ENCODE measurements at places on chromosomes 5 and 9.

DNA sequence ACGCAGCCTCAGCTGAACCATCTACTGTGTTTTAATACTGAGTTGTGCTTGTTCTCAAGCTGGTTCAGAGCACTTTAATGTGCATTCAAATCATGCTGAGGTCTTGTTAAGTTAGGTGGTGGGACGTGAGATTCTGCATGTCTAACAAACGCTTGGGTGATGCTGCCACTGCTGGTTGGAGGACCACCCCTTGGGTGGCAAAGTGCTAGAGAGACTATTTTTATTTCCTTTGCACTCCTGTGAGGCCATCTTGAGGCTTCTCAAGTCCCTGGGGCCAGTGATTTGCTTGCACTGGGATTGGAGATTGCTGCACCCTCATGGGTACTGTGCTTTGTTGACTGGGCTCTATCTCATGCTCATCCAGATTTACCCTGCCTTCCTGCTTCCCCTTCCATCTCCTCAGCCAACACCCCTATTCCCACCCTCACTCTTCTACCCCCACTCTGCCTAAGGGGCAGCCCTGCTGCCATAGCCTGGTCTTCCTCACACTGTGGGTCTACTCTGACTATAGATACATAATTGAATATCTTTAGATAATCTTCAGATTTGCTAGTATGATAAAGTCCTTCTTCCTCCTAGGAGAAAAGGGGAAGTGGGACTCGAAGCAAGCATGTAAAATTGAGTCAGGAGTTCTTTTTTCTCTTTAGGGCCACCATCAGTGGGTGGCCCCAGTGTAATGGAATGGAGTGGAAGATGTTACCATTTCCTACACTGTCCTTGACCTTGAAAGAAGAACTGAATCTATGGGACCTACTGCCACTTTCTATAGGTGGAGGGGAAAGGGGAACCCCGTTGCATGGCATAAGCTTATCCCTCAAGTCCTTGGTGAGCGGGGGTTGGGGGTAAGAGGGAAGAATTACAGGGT lies 45.1 kb upstream of the SUB1 start:
- no peak for DNase-seq

- no peak for DNase-seq
These were observed 64.3 kb downstream of the MLLT3 start for GRCh38 chr9:20557890-20558565.

DNA sequence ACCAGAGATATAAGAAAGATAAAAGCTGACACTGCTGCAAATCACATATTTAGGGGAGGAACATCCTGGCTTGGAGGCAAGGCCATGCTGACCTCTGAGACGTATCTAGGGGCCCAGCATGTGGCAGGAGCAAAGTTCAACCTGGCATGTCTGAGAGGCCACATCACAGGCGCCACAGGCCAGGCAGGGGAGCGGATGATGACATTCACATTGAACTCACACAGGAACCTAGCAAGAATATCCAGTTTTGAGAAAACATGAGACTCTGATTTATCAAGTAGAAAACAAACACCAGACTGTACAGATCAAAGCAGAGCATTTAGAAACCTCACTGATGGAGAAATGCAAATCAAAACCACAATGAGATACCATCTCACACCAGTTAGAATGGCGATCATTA lies 64.2 kb upstream of the STK32A start:
- no peak for DNase-seq

- no peak for DNase-seq
These were observed 142.3 kb upstream of the ANKH start for GRCh38 chr5:15013654-15014463.

DNA sequence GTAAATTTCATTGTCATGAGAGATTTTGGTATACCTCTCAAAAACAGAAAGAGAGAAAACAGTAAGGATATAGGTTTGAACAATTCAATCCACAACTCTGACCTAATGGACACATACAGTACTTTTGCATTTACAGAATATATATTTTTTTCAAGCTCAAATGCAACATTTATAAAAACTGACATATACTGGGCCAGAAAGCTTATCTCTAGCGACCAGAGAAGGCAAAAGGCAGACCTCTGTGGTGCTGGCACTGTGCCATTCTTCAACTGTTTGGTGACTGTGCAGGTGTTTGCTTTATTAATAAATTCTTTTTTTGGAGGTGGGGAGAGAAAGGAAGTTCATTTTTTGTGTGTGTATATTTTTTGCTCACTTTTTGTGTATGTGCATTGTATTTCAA lies 6.0 kb upstream of the PLAC8L1 start:
- DNase-seq: peak; percentile 12

GRCh38 chr5:177528631-177529030 lies 11.9 kb upstream of the DDX41 start:
- no peak for DNase-seq

- no peak for DNase-seq
These were observed 85.3 kb upstream of the ADRB2 start for GRCh38 chr5:148740966-148741742.

DNA sequence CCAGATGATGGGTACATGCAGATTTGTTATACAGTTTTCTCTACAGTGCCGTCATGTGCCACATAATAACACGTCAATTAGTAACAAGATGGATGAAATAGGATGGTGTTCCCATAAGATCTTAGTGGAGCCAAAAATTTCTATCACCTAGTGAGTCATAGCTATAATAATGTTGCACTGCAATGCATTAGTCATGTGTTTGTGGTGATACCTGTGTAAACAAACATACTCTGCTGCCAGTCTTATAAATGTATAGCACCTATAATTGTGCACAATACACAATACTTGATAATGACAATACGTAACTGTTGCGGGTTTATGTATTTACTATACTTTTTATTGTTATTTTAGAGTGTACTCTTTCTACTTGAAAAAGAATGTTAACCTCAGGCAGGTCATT lies 865.4 kb downstream of the MAT2B start:
- DNase-seq: no peak

DNA sequence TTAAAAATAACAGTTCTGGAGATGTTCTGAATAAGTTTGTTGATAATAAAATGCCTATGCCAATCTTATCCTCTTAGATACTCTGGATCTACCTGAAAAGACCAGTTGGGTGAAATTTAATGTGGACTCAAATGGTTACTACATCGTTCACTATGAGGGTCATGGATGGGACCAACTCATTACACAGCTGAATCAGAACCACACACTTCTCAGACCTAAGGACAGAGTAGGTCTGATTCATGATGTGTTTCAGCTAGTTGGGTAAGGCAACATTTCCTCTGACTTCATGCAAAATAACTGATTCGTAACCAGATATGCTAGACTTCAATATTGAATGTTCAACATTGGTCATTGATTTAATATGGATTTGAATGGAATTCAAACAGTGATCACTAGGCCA lies 27.0 kb downstream of the ERAP2 start:
- DNase-seq: no peak

DNA sequence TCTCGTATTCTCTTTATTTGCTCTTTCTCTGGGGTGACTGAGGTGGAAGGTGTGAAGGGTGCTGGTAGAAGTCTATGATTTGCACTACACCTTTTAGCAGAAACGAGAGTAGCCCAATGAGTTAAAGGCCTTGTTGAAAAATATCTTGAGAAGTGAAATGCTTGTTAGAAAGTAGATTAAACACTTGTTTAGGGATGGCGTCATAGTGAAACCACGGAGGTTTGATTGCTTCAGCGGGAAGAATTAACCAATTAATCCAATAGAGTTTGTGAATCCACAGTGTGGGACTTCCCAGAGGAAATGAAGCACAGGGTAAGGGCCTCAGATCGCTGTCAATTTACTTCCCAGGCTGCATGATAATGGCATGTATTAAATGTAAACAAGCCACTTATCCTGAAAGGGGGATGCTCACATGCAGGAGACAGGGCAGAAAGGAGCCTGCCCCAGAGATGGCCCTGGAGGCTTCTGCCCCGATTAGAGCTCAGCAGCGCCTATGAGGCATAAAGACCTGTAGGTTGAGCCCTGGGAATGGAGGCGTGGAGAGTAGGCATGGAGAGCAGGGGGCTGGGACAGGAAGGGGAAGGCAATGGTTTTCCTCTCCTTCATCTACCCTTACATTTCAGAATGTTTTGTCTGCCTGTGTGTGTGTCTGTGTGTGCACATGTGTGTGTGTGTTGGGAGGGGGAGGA lies 1.5 kb downstream of the FAM170A start:
- DNase-seq: no peak

DNA sequence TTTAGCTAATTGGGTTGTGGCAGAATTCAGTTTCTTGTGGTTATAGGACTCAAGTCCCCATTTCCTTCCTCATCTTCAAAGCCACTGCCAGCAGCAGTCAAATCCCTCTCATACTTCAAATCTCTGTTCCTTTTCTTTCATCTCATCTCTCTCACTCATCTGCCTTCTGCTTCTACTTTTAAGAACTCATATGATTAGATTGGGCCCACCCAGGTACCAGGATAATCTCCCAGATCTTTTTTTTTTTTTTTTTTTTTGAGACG lies 8.0 kb upstream of the REEP5 start:
- no peak for DNase-seq

DNA sequence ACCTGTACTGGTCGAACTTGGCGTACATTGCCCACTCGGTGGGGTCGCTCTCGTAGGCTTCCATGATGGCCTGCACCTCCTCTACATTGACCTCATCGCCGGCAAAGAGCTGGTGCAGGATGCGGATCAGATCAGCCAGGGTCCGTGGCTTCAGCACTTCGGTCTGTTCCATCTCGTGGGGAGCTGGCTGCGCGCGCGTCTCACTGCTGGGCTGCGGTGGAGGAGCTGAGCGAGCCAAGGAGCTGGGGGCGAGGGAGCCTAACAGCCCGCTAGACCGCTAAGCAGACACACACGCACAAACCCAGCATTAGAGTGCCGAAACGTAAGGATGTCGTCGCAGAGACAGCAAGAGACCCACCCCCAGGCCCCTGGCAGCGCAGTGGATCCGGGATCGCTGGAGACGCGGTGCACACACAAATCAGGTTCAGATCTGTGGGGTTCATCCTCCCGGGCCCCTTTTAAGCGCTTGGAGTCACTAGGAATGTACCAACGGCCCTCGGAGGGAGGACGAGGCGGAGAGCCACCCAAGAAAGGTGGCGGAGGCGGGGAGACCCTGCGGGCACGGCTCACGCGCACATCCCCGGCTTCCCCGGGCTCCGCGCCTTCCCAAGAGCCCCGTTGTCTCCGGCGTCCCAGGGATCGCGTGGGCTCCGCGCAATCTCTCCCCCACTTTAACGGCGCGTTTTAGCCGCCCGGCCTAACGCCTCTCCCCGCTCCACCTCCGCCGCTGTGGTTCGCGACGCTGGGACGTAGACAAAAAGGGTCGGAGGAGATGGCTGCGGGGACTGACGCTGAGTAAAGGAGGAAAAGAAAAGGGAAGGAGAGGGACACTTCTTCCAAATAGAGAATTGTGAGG lies at the start of gene CDO1:
TSS of gene CDO1 (minus strand) at position 434 of the 856 bp plus-strand sequence. CDS start at position 172, 262 bp downstream.
- DNase-seq: no peak

- DNase-seq: no peak
These were observed 37.0 kb upstream of the IL7R start for GRCh38 chr5:35819668-35820067.

GRCh38 chr5:124743602-124744169 lies 2.8 kb downstream of the ZNF608 start:
- DNase-seq: no peak

- no peak for DNase-seq
These were observed 54.0 kb upstream of the ROR2 start for GRCh38 chr9:92004045-92004392.

GRCh38 chr5:77669677-77670076 lies 31.2 kb upstream of the OTP start:
- DNase-seq: no peak

DNA sequence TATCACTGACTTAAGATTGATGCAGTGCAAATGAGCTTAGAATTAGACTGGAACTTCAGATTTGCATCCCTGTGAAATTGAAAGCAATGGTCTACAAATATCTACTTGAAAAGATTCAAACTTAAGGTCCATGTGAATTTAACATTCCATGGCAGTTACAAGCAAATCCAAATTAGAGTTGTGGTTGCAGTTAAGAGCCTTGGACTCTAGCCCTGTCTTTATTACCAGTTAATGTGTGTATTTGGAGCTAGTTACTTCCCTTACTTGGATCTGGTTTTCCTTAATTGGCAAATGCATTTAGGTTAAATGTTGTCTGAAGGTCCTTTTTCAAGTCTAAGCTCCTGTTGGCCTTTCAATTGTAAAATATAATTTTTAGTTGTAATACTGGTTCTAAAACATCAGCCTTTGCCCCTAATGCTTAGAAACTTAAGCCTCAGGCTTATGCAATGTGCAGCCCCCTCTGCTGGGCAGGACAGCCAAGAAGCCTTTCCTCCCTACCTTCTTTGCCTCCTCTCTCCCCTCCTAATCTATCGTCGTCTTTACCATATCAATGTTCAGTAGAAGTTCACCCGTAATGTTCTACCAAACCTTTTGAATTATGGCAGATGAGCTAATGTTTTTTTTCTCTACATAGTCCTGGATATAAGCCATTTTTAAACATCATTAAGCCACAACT lies 59.5 kb downstream of the ERMP1 start:
- no peak for DNase-seq

DNA sequence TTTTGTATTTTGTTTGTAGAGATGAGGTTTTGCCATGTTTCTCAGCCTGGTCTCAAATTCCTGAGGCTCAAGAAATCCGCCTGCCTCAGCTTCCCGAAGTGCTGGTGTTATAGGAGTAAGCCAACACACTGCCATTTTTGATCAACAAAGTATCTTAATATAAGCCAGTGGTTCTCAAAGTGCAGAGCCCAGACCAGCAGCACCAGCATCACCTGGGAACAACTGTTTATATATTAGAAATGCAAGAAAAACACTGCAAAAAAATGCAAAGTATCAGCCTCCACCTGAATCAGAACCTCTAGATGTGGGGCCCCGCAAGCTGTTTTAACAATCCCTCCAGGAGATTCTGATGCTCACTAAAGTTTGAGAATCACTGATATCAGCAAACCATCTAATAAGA lies 6.2 kb downstream of the IL17B start:
- DNase-seq: no peak
